Endothelial cell (in vitro differentiated cells): ENCODE measurements at places on chromosomes 11 and 22. TPM values are rescaled to one million over a fixed set of nuclear protein-coding genes. Genes with fewer than 3 reads are reported as not detected.

DNA sequence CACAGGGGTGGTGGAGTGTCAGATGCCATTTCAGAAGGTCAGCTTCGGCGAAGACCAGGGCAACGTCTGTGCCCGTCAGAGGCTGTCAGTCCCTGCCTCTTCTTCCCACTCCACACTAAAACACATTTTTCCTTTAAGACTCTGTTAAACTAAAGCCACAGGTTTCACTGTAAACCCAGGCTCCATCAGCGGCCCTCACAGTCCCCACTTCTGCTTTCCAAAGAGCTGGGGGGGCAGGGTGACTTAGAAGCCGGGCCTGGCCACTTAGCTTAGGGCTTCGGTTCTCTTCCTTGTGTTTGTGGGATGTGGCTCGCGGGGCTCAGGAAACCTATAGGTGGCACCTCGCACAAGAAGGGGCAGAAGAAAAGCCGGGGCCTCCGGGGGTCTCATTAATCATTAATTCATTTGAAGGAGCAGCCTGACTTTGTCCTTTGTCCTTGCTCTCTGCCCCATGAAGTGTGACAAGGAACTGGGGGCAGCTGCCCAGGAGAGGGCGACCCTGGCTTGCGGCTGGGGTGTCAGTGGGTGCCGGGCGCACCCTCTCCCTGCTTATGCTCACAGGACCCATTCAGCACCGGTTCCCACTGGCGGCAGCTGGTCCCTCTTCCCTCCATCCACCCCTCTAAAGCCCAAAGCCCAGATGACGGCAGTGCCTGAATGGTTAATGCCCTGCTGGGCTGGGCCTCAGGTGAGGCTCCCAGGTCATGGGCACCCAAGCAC lies 4.1 kb downstream of the SLC25A45 start:
- H3K27ac ChIP-seq: no peak overlapping the region
- no peaks in the 10 kb centered on the region for H3K36me3 ChIP-seq
- peaks cover 9% of the 10 kb centered on the region for H3K27me3 ChIP-seq

DNA sequence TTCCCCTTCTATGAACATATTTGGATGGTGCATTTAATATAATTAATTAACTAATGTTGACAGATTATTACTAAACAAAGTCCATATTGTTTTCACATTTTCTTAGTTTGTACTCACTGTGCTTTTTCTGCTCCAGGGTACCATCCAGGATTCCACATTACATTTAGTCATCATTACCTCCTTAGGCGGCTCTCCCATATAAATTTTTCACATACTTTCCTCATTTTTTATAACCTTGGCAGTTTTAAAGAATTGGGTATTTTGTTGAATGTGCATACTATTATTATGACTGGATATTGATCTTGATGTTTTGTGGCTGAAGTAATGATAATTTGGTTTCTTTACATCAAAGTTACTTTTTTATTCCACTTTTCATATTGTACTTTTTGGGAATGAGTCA lies 755.6 kb upstream of the ANO3 start:
- H3K27me3 ChIP-seq: no peaks in the 10 kb centered on the region
- no peak overlapping the region for H3K27ac ChIP-seq
- DNase-seq: no peak
- no peaks in the 10 kb centered on the region for H3K36me3 ChIP-seq

- no peak overlapping the region for H3K4me3 ChIP-seq
- H3K4me1 ChIP-seq: no peaks in the 10 kb centered on the region
- no peak for DNase-seq
These were observed 58.2 kb downstream of the SERGEF start for GRCh38 chr11:17954395-17955252.

DNA sequence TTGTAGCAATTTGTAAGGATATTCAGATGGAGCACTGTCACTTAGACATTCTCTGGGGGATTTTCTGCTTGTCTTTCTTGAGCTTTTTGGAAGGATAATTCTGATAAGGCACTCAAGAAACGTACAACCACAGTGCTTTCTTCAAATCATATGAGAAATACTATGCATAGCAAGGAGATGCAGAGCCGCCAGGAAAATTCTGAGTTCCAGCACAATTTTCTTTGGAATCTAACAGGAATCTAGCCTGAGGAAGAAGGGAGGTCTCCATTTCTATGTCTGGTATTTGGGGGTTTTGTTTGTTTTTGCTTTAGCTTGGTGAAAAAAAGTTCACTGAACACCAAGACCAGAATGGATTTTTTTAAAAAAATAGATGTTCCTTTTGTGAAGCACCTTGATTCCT lies 9.9 kb downstream of the PRSS23 start:
- H3K4me1 ChIP-seq: peaks cover 14% of the 10 kb centered on the region
- no peaks in the 10 kb centered on the region for H3K36me3 ChIP-seq
- H3K4me3 ChIP-seq: no peak overlapping the region

- no peak overlapping the region for H3K4me3 ChIP-seq
- H3K4me1 ChIP-seq: no peaks in the 10 kb centered on the region
- H3K27ac ChIP-seq: no peak overlapping the region
These were observed 29.8 kb upstream of the DRD2 start for GRCh38 chr11:113505046-113505445.

GRCh38 chr11:82194521-82194920 lies 539.1 kb downstream of the FAM181B start:
- no peak overlapping the region for H3K27ac ChIP-seq
- DNase-seq: no peak
- no peak overlapping the region for H3K4me3 ChIP-seq
- no peaks in the 10 kb centered on the region for H3K27me3 ChIP-seq
- H3K4me1 ChIP-seq: no peaks in the 10 kb centered on the region

- peaks cover 11% of the 10 kb centered on the region for H3K4me1 ChIP-seq
- peaks cover 12% of the 10 kb centered on the region for H3K36me3 ChIP-seq
- no peak for DNase-seq
- no peak overlapping the region for H3K4me3 ChIP-seq
- H3K27me3 ChIP-seq: peaks cover 16% of the 10 kb centered on the region
- H3K27ac ChIP-seq: no peak overlapping the region
These were observed 15.5 kb downstream of the ARVCF start for GRCh38 chr22:20001082-20001638.

DNA sequence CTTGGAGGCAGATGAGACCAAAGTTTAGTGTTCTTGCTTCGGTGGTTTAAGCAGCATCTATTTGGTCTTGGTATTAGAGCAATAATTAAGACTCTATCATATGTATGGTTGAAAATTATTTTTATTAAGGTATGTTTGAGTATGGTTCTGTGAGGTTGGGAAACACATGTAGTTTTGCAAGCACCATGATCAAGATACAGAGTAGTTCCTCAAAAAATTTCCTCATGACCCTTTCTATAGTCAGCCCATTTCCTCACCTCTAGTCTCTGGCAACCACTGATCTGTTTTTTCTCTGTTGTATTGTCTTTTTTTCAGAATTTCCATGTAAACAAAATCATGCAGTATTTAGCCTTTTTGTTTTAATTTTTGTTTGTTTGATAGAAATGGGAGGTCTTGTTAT lies 18.4 kb downstream of the MTMR3 start:
- no peaks in the 10 kb centered on the region for H3K36me3 ChIP-seq
- H3K27me3 ChIP-seq: no peaks in the 10 kb centered on the region
- no peak overlapping the region for H3K27ac ChIP-seq
- DNase-seq: no peak

GRCh38 chr11:88469561-88470225 lies 132.2 kb upstream of the CTSC start:
- no peak overlapping the region for H3K4me3 ChIP-seq
- H3K27ac ChIP-seq: no peak overlapping the region
- H3K36me3 ChIP-seq: no peaks in the 10 kb centered on the region

- H3K36me3 ChIP-seq: no peaks in the 10 kb centered on the region
- H3K4me1 ChIP-seq: no peaks in the 10 kb centered on the region
- no peak overlapping the region for H3K27ac ChIP-seq
- no peak overlapping the region for H3K4me3 ChIP-seq
These were observed 88.6 kb upstream of the RCN1 start for GRCh38 chr11:32002311-32002710.

DNA sequence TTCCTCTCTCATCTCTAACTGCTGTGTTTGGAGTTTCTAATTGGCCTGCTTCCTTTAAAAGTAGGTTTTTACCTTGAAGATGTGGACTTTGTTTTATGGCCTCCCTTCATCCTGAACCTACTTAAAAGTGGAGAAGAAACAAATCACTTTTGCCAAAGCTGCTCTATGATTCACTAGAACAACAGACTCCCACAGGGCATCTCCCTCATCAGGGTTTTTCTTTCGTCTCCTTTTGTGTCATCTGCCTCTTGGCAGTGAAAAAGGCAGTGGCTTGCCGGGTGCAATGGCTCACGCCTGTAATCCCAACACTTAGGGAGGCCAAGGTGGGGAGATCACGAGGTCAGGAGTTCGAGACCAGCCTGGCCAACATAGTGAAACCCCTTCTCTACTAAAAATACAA lies 186.6 kb upstream of the MTNR1B start:
- H3K27me3 ChIP-seq: no peaks in the 10 kb centered on the region
- no peaks in the 10 kb centered on the region for H3K36me3 ChIP-seq
- no peak overlapping the region for H3K27ac ChIP-seq
- no peak overlapping the region for H3K4me3 ChIP-seq
- no peak for DNase-seq

DNA sequence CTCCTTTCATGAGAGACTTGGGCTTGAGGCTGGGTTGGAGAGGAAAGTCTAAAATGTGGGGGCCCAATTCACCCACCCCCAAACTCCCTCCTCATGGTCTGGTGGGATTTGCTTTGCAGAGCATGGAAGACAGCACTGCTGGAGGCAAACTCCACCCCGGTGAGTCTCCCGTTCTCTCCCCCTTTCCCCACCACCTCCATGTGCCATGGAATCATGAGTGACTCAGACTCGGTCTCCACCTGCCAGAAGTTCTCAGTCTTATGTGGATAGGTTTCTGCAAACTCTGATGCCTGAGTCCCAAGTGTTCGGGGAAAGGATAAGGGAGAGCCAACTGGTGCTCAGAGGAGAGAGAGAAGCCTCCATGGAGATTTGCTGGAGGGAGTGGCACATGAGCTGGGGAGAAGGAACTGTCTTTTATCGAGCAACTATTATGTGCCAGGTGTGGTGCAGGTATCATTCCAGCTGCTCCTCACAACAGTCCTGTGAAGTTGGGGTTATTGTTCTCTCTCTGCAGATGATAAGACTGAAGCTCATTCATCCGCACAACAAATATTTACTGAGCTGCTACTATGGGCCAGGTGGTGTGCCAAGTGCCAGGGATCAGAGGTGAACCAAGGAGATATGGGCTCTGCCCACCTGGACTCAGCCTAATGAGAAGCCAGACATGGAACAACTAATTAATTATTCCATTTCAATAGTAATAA lies 6.6 kb downstream of the PLEKHB1 start:
- peaks cover 16% of the 10 kb centered on the region for H3K4me1 ChIP-seq
- no peak overlapping the region for H3K4me3 ChIP-seq
- peaks cover 16% of the 10 kb centered on the region for H3K27me3 ChIP-seq
- H3K36me3 ChIP-seq: peaks cover 8% of the 10 kb centered on the region
- peak overlapping the region; percentile 72 for H3K27ac ChIP-seq
- no peak for DNase-seq

- no peaks in the 10 kb centered on the region for H3K27me3 ChIP-seq
- no peak for DNase-seq
- H3K4me1 ChIP-seq: no peaks in the 10 kb centered on the region
- no peak overlapping the region for H3K27ac ChIP-seq
- H3K4me3 ChIP-seq: no peak overlapping the region
These were observed 331.4 kb upstream of the RAG2 start for GRCh38 chr11:36929401-36929800.

DNA sequence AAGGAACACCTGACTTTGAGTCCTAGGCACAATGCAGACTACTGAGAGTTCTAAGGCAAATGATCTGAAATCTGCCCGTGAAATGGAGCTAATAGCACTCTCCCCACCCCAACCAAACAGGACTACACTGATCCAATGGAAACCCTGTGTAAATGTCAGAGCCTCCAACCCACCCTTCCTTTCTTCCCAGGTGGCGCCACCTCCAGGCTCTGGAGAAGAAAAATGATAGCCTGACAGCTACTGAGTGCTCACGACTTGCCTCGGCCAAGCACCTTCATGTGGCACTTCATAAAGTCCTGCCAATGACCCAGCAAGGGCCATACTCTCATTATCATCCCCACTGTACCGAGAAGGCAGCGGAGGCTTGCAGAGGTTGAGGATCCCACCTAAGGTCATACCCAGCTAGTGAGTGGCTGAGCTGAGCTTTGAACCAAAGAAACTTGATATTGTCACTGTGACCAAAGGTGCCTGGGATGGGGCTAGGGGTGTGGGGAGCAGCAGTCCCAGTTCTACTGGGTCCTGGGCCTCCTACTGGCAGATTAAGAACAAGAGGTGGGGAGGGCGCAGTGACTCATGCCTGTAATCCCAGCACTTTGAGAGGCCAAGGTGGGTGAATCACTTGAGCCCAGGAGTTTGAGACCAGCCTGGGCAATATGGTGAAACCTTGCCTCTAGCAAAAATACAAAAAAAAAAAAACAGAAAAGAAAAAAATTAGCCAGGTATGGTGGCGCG lies 20.5 kb downstream of the TST start:
- H3K27me3 ChIP-seq: peaks cover 5% of the 10 kb centered on the region
- no peaks in the 10 kb centered on the region for H3K4me1 ChIP-seq
- peaks cover 3% of the 10 kb centered on the region for H3K36me3 ChIP-seq
- H3K27ac ChIP-seq: no peak overlapping the region

DNA sequence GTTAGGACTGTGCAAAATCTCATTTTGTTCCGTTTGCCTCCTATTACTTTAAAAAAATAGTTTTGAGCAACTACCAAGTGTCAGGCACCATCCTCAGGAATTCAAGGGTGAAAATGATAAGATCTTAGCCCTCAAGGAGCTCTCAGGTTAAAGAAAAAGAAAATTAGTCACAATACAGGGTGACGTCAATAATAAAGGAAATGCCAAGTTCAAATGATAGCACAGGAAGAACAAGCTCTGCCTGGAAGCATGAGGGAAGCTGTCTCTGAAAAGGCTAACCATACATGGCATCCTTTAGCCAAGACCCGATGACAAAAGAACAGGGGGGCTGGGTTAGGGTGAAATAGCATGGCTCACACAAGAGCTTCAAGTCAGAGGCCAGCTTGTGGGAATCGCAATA lies 11.1 kb upstream of the MPZL2 start:
- no peak overlapping the region for H3K27ac ChIP-seq
- H3K36me3 ChIP-seq: no peaks in the 10 kb centered on the region
- no peak for DNase-seq
- peaks cover 2% of the 10 kb centered on the region for H3K27me3 ChIP-seq
- peaks cover 23% of the 10 kb centered on the region for H3K4me1 ChIP-seq

DNA sequence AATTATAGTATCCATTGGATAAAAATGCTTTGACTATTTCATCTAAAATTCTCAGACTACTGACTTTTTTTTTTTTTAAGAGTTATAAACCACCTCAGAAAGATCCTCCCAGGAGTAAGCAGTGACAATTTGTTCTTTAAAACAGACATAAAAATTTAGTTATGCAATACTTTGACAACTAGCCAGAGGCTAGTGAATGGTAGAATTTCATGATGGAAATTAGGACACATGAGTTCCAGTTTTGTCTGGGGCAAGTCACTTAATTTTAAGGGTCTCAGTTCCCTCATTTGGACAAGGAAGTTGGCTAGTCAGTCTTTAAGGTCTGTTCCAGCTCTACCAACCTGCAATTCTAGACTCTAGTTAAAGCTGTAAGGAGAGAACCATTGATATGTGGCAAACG lies 2.9 kb downstream of the IL18 start:
- H3K4me3 ChIP-seq: no peak overlapping the region
- DNase-seq: no peak
- H3K36me3 ChIP-seq: no peaks in the 10 kb centered on the region
- H3K4me1 ChIP-seq: peaks cover 19% of the 10 kb centered on the region
- H3K27me3 ChIP-seq: no peaks in the 10 kb centered on the region
- H3K27ac ChIP-seq: no peak overlapping the region

KRTAP5-7 gene
- not detected for total RNA-seq

ANO5 gene
- total RNA-seq: 3.5 TPM

PATZ1 gene
- total RNA-seq: 54.0 TPM

MYBPC3 gene
- total RNA-seq: not detected

GRM5 gene
- total RNA-seq: 0.28 TPM

TREH gene
- not detected for total RNA-seq

SMDT1 gene
- total RNA-seq: 61.1 TPM

SLC5A12 gene
- 0.21 TPM for total RNA-seq
